Naive B cell (primary cell): ENCODE measurements at places on chromosomes 2 and 18. TPM values are rescaled to one million over a fixed set of nuclear protein-coding genes. Genes with fewer than 3 reads are reported as not detected.

- no peaks in the 10 kb centered on the region for H3K36me3 ChIP-seq
- H3K27me3 ChIP-seq, result no peaks in the 10 kb centered on the region
- H3K27ac ChIP-seq, result no peak overlapping the region
- no peaks in the 10 kb centered on the region for H3K4me1 ChIP-seq
- DNase-seq, result no peak
Measured at GRCh38 chr2:103172821-103173220, 411.0 kb downstream of the TMEM182 start.

The GREB1 gene
- polyA plus RNA-seq, result not detected

DNA sequence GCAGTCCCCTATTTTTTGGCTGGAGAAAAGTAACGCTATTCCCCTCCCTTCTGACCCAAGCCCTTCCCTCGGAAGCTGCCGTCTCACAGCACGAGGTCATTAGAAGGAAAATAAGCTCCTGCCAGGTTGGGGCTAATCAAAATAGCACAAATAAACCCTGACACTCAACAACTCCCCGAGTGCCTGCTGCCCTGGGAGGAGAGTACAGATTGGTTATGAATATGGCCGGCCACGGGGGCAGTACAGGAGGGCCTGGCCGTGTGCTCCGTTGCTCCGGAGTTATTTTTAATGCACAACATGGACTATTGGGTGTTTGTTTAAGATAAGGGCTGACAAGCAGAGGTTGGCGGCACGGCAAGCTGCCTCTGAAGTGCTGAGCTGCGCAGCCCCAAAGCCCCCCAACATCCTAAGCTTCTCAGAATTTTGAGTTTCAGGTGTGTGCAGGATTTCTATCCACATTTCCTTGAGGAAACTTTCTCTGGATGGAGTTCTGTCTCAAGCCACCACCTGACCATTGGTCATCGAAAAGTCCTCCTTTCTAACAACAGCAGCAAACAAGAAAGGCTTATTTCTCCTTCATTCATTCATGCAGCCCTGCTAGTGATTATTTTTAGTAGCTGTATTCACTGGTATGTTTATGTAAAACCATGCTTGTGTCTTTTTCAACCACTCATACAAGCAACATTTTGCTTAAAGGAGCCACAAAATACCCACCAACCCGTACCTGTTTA lies 58.7 kb downstream of the PAX3 start:
- peaks cover 35% of the 10 kb centered on the region for H3K27me3 ChIP-seq
- no peak overlapping the region for H3K27ac ChIP-seq
- no peaks in the 10 kb centered on the region for H3K36me3 ChIP-seq
- H3K4me1 ChIP-seq, result no peaks in the 10 kb centered on the region
- H3K4me3 ChIP-seq, result no peak overlapping the region
- DNase-seq, result no peak

DNA sequence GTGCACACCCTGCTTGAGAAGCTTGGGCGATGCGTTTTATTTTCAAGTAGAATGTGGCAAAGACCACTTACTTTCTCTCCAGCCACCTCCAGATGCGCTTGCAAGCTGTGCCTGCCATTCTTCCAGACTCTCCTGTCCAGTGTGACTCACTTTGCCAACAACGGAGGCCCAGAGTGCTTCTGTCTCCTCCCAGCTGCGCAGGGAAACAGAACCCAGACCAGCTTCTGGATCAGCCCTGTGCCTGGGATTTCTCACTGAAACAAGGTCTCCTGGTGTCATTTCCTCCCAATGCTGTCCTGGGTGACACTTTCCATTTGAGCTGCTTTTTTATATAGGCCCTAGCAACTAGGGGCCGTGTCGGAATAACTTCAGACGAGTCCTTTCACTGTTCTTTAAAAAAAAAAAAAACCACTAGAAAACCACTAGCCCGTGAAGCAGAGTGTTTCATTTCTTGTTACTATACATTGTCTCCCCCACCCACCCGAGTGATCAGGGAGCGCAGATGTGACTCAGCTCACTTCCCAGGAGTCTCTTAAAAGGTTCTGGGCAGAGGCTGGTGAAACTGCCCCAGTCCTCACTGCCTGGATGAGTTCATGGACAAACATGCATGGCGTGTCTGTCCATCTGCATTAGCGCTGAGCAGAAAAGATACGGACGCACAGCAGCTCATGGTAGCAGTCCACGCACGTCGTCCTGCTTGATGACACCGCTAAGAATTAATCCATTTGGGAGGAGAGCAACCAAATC lies 25.3 kb upstream of the RPL31 start:
- peak overlapping the region; percentile 64 for H3K27ac ChIP-seq
- H3K4me1 ChIP-seq, result peaks cover 23% of the 10 kb centered on the region
- H3K4me3 ChIP-seq, result peak overlapping the region; percentile 7
- DNase-seq, result peak; percentile 36
- H3K36me3 ChIP-seq, result no peaks in the 10 kb centered on the region

- no peak overlapping the region for H3K27ac ChIP-seq
- no peaks in the 10 kb centered on the region for H3K36me3 ChIP-seq
- H3K27me3 ChIP-seq, result no peaks in the 10 kb centered on the region
- H3K4me3 ChIP-seq, result no peak overlapping the region
- no peaks in the 10 kb centered on the region for H3K4me1 ChIP-seq
Measured at GRCh38 chr2:82675186-82675585, 1783.9 kb downstream of the SUCLG1 start.
